ENCODE measurements at places on chromosomes 6 and 20.

DNA sequence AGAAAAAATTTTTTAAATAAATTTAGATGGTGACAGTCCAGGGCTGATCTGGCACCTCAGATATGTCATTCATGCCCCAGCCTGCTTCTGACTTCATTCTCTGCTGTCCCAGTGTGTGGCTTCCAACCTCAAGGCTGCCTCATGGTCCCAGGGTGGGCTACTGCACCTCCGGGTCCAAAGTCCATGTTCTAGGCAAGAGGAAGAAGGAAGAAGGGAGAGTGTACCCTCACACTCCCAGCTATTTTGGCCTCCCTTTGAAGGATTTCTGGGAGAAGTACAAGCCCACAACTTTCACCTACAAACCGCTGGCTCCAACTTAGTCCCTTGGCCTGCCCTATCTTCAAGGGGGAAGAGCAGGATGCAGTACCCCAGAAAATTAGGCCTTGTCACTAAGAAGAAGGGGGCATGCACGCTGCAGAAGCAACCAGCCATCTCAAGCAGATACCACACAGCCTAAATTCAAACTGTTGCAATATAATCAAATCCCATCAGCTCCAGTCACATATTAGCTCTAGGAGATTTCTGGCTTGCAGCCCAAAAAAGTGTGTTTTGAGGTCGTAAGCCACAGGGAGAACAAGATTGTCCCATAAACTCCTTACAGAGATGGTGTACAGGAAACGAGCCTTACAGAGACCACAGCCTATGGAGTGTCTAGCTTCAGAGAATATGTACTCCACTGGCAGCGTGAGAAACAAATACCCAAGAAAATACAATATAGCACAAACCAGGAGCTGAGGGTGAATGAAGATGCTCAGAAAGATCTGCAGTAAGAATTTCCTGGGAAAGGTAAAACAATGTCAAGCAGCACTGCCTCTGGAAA lies 906 bp upstream of the BTN3A2 start:
- peak; percentile 40 for DNase-seq

DNA sequence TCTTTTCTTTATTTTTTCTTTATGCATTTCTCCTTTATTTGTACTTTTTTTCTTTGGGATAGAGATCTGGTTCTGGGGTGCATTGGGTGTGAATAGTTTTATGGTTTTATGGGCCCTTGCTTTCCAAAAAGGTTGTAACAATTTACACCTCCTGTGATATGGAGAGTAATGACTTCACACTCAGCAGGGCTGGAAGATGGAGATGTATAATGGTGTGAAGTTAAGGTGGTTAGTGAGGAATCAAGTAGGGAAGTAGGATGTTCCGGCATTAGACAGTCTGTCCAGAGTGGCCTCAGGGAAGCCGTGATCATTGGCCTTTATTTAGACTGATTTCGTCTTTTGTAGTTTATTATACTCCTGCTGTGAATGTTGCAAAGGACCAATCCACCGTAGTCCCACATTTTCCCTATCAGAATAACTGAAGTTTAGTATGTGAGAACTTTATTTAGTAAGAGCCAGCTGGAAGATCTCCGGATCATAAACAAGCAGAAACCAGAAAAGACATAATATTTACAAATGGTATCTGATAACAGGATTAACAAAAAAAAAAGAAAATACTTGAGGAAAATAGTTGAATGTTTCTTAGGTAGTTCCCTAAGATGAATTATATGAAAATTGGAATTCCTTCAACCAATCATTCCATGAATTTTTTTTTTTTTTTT lies 255.5 kb downstream of the TBC1D7 start:
- DNase-seq: no peak

DNA sequence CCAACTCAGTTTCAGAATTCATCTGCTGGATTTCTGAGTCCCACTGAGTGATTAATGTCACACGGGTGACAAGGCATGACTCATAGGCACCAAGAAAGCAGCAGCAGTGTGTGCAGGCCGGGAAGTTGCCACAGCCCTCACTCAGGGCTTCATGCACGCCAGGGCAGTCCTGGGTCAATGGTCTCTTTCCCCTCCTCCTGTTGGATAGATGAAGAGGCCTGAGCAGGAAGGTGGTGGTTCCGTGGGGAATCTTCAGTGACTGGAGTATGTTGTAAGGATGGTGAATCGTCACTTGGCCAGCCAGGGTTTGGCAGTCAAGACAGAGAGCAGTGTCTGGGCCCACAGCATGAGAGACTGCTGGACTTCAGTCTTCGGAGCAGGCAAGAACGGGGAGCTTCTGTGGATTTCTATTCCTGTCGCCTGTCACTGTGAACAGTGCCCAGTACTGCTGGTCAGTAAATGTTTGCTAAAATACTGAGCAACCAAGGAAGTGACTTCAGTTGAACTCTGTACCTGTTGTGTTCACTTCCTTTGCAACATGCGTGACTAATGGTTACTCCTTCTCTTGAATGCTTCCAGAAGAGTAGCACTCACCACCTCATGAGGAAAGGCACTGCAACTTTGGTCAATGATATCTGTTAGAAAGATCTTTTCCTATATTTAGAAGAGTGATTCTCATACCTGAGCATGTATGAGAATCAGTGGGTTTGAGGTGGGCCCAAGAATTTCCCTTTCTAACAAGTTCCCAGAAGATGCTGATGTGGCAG lies 62.0 kb upstream of the CD93 start:
- peak; percentile 68 for DNase-seq

DNA sequence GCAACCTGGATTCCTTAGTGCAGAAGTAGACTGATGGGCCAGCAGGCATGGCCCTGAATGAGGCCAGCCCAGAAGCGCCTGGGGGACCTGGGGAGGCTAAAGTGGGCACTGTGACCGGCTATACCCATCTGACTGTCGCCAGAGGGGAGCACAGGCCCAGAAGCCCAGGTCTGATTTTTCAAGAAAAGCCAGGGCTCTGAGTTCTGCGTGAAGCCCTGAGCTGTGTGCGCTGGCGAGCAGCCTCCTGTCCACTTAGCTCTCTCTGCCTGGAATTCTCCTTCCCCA lies 111.7 kb downstream of the SULF2 start:
- DNase-seq: no peak

GRCh38 chr20:62695448-62696414 lies 12.9 kb upstream of the NTSR1 start:
- no peak for DNase-seq

Data from hematopoietic multipotent progenitor cell (in vitro differentiated cells).